ENCODE measurements at places on chromosomes 7 and 10. TPM values are rescaled to one million over a fixed set of nuclear protein-coding genes. Genes with fewer than 3 reads are reported as not detected.

The MYL7 gene
- total RNA-seq = 0.34 TPM

The DGKB gene
- not detected for total RNA-seq

The PDE1C gene
- total RNA-seq = under 0.01 TPM

The EGR2 gene
- 0.64 TPM for total RNA-seq

The SDK1 gene
- 4.2 TPM for total RNA-seq

The LEP gene
- 0.28 TPM for total RNA-seq

The SLK gene
- 98.4 TPM for total RNA-seq

The NEUROG3 gene
- total RNA-seq = not detected

The PRF1 gene
- not detected for total RNA-seq

The VENTX gene
- total RNA-seq = not detected

The CYP3A7 gene
- total RNA-seq = 0.07 TPM

The ZNF655 gene
- 38.3 TPM for total RNA-seq

The NXPH1 gene
- not detected for total RNA-seq

The PRKCQ gene
- total RNA-seq = 4.8 TPM

The FOXI2 gene
- not detected for total RNA-seq

The SND1 gene
- total RNA-seq = 200 TPM

The PTPN20 gene
- 3.4 TPM for total RNA-seq

The NRCAM gene
- total RNA-seq = 49.5 TPM

The DUSP5 gene
- 27.3 TPM for total RNA-seq

The SPACDR gene
- 0.34 TPM for total RNA-seq

The GIMAP5 gene
- total RNA-seq = not detected

The MSMB gene
- total RNA-seq = 0.34 TPM

The CAV2 gene
- 188 TPM for total RNA-seq

The CUTC gene
- 20.2 TPM for total RNA-seq

The TMEM213 gene
- not detected for total RNA-seq

The CROT gene
- 10.3 TPM for total RNA-seq

The COMTD1 gene
- 12.2 TPM for total RNA-seq

The GARIN1A gene
- total RNA-seq = 0.78 TPM

The CDHR1 gene
- total RNA-seq = 2.8 TPM

The STRIP2 gene
- total RNA-seq = 9.6 TPM

The NEBL gene
- 38.3 TPM for total RNA-seq

The GPR141 gene
- total RNA-seq = not detected

Data from nasal cavity respiratory epithelium epithelial cell of viscerocranial mucosa (primary cell).